Cerebellar cortex (tissue), 1 donor: ENCODE measurements at places on chromosomes 2 and 18.

GRCh38 chr2:70036290-70036689, 51.0 kb upstream of the PCBP1 start:
- no peak for DNase-seq

GRCh38 chr2:118705032-118705431, 142.4 kb downstream of the EN1 start:
- no peak for DNase-seq

DNA sequence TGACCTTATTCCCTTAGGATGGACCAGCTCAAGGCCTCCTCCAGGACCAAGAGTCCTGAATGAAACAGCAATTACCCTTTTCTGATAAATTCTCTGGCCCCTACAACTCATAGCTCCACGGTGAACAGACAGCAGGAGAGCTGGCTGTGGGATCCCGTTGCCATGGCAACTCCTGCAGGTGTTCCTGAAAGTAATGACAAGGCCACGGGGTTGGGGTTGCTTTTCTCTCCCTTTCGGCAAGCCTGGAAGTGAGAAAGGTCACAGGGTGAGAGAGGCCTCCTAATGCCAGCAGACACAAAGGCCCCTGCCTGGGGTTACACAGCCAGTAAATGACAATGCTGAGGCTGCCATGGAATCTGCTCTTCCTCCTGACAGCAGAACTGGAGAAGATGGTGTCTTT, 403.0 kb downstream of the NBAS start:
- peak; percentile 16 for DNase-seq

- no peak for DNase-seq
Measured at GRCh38 chr2:45892757-45893156, 241.3 kb downstream of the PRKCE start.

- no peak for DNase-seq
Measured at GRCh38 chr2:238113611-238114010, 13.5 kb downstream of the ESPNL start.

DNA sequence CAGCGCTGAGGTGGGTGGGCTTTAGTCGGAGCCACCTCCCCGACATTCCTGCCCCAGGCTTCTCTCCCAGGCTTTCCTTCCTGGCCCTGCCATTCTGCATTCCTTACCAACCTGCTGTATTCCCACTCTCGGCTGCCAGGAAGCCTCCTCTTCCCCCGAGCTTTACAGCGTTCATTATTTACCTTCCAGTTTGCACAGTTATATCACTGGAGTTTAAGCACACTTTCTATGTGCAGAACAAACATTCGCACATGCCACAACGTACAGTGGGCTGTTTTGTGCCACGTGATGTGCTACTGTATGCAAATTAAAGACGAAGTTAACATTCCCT, 246.3 kb downstream of the SOX11 start:
- no peak for DNase-seq

DNA sequence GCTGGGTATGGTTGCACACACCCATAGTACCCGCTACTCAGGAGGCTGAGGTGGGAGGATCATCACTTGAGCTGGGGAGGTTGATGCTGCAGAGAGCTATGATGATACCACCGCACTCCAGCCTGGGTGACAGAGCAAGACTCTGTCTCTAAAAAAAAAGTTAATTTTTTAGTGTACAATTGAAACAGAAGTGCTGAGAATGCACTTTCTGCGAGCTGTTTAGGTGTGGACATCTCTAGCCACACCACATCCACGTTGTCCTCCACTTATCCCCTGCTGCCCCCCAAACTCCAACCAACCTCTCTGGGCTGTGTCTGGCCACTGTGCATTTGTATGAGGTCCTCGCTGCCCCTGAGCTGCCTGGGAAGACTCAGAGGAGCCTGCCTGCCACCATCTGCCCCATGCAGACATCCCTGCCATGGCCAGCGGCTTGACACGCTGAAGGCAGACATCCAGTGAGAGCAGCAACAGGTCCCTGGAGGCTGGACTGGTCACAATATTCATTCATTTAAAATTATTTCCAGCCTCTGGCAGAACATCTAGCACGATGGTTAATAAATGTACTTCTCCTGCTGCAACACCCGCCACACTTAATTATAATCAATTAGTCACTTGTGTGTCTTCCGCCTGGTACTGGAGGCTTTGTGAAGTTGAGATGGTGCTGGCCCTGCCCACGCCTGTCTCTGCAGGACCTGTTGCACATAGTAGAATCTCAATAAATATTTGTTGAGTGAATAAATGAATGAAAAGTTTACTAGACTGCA, 3.7 kb upstream of the AFF3 start:
- no peak for DNase-seq

DNA sequence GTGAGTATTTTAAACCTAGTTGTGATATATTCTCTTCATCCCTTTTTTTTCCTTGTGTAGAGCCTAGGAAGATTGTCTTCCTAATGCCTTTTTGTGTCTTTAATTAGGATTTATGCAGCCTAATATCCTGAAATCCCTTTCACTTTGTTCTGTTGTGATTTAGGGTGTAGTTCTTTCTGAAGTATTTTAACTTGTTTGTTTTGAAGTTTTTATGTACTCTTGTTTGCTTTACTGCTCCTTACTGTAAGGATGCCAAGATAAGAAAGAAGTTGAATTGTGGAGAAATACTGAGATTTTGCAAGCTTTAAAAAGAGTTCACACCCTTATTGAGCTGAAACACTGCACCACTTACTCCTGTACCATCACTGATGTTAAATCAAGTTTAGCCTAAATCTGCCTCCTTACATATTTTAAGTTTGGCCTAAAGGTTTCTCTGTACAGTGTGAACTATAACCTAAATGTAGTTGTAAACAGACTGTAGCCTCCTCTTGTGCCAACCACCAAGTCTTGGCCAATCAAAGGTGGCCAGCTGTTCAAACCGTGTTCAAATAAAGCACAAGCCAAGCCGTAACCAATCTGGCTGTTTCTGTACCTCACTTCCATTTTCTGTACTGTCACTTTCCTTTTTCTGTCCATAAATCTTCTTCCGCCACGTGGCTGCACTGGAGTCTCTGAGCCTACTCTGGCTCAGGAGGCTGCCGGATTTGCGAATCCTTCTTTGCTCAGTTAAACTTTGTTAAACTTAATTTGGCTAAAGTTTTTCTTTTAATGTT, 17.7 kb upstream of the ACOXL start:
- no peak for DNase-seq

GRCh38 chr2:112662704-112663103, 17.0 kb downstream of the SLC20A1 start:
- DNase-seq, result no peak

- DNase-seq, result no peak
Measured at GRCh38 chr2:192960945-192961344, 766.2 kb upstream of the TMEFF2 start.

DNA sequence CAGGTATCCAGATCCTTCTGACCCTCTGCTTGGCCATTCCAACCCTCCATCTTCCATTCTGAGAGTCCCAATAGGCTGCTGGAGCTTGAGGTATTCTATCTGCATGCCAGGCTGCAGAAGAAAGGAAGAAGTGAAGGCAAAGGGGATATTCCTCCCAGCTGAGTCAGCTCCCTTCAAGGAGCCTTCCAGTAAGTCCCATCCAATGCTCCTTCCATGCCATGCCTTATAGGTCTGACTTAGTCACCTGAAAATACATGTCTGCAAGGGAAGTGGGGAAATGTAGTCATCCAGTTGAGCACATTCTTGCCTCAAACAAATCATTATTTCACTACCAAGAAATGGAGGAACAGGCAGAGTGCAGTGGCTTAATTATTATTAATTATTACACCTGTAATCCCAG, 464.6 kb downstream of the CNTNAP5 start:
- DNase-seq, result no peak

- DNase-seq, result no peak
Measured at GRCh38 chr2:231807020-231807419, 20.8 kb downstream of the COPS7B start.

DNA sequence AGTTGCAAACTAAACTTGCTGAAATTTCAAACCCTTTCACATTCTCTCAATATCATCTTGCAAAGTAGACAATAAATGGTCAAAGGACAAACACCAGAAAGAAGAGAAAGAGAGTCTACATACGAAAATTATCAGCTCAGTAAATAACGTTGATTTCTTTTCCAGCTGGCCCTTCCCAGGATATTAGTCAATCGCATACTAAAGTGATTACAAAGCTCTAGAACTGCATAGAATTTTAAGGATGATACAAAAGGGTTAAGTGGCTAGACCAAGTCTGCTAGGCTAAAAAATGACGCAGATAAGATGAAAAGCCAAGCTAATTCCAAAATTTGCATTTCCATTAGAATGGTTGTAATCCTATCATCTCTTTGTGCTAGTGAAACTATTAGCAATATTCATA, 405.7 kb downstream of the FBXO15 start:
- no peak for DNase-seq

DNA sequence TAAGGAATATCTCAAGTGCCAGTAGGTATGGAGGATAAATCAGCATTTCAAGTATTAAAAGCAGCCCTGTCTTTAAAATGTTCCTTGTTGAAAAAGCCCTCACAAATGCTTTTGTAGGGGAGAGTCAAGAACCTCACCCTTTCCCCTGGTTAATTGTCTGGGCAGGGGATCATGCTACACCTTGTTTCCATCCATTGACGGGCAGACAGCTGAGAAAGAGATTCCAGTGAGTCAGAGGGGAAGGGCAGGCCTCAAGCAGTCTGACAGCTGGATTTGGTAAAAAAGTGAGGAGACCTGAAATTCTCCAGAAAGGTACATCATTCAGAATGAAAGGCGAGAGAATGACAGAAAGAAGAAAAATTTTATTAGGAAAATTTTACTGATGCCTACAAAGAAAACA, 203.2 kb upstream of the CYP26B1 start:
- DNase-seq, result no peak

- DNase-seq, result no peak
Measured at GRCh38 chr2:42910645-42911405, 118.4 kb upstream of the HAAO start.

GRCh38 chr2:108937367-108938017, 51.5 kb downstream of the EDAR start:
- DNase-seq, result no peak
